Iris pigment epithelial cell (primary cell): ENCODE measurements at places on chromosomes 3 and 15.

- DNase-seq = peak; percentile 54
These were observed 251.5 kb upstream of the CBLB start for GRCh38 chr3:106120356-106120755.

DNA sequence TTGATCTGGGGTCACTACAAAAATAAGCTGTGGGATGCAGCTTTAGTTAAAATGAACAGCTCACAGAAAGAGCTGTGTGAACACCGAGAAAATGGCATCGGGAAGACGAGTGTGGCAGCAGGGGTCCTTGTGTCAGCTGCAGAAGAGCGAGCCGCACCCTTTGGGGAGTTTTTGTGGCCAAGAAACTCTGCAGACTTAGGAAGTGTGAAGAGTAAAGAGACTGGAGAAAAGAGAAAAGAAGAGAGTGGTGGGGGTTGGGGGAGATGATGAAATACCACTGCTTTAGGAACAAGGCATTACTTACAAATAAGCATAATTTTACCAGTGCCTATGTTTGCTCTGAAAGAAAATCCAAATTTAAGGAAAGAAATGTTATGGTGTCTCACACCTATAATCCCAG is 147.8 kb downstream of the LRRC28 start:
- no peak for DNase-seq

GRCh38 chr3:42099020-42099765 is 8.0 kb downstream of the TRAK1 start:
- no peak for DNase-seq

GRCh38 chr3:112755845-112756613 is 90.6 kb downstream of the CD200R1L start:
- DNase-seq = no peak

DNA sequence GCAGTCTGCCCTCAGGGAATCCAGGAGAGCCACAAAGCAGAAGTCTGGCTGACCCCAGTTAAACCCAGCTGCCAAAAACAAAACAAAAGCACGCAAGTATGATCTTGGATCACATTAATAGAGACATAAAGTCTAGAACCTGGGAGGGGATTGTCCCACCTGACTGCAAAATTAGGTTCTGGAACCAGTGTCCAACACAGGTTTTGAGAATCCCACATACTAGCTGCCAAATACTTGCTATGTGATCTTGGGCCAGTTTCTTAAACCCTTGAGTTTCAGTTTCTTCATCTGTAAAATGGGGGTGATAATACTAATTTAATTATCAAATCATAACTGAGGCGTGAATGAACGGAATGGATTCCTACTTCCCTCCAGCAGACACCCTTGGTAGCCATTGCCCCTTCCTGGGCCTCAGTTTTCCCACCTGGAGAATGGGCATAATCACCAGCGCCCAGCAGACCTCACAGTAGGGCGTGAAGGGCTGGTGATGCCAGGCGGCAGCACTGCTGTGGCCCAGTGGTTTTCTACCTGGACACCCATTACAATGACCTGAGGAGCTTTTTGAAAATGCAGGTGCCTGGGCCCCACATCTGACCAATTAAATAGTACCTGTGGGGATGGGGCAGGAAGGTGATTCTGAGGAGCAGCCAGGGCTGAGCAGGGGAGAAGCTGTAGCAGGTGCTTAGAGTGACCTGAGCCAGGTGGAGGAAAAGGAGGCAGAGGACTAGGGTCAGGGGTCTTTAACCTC is 32.2 kb downstream of the GRIP2 start:
- no peak for DNase-seq

DNA sequence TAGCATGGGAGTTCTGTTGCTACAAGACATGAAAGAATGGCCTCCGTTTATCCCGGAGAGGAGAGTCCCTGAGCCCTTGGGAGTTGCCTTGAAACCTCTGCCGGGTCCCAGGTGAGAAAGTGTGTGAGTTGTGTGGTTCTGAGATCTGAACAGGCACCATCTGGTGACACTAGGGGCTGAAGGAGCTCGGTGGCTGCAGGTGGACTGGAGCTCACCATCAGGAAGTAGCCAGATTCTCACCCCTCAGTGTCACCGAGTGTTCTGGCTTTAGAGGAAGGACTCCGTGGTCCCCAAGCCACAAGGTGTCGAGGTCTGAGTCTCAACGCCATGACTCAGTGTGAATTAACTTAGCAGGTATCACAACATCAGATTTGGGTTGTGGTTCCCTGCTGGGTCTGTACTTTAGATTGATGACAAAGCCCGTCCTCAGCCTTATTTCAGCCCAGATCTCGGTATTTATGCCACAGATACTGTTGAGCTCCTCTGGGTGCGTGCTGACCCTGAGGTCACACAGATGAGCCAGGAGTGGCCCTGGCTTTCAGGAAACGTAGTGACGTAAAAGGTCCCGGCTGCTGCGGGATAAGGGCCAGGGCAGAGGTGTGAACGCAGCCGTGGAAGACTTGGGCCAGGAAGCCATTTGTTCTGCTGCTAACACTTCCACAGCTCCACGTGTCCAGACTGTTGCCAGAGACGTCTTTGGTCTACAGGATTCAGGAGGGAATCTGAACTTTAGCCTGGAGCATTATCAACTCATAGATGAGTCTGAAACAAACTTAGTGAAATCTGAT is 54.4 kb downstream of the PGPEP1L start:
- no peak for DNase-seq

- DNase-seq = no peak
These were observed 69.6 kb downstream of the LMCD1 start for GRCh38 chr3:8571256-8571655.

DNA sequence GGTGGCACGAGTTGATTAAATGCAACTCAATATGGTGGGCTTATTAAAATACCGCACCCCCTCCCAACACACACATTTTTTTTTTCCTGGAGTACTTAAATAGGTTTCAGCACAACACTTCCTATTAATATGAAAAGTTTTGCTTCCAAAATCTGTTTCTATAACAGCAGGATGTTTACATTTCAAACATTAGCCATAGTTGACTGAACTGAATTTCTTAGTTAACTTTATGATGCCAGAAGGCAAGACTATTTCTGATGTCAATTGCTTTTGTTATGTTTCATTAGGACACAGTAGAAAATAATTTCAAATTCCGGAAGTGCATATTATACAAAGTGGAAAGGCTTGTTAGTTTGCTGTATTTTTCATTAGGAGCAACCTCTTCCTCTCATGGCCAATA is 104.7 kb downstream of the UACA start:
- DNase-seq = no peak

- DNase-seq = no peak
These were observed 2.0 kb upstream of the TMED3 start for GRCh38 chr15:79308874-79309273.

GRCh38 chr3:159486580-159486979 is 502.1 kb upstream of the IL12A start:
- peak; percentile 13 for DNase-seq

GRCh38 chr15:30043211-30043655 is 39.5 kb upstream of the GOLGA8J start:
- peak; percentile 56 for DNase-seq

DNA sequence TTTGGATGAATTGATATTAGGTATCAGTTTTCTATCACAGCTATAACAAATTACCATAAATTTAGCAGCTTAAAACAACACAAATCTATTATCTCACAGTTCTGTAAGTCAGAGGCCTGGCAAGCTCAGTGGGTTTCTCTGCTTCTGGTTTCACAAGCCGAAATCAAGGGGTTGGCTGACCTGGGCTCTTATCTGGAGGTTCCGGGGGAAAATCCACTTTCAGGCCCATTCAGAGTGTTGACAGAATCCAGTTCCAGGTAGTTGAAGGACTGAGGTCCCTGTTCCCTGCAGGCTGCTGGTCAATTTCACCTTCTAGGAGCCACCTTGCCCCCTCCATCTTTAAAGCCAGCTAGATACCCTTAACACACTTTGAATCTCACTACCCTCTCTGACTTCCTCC is 11.1 kb upstream of the HHATL start:
- no peak for DNase-seq

GRCh38 chr3:133055339-133055738 is 17.1 kb downstream of the TMEM108 start:
- no peak for DNase-seq
